ENCODE measurements at places on chromosomes 5 and 9. TPM values are rescaled to one million over a fixed set of nuclear protein-coding genes. Genes with fewer than 3 reads are reported as not detected.

- DNase-seq: no peak
Measured at GRCh38 chr9:515665-516064, 301.0 kb downstream of the DOCK8 start.

The ABHD17B gene
- total RNA-seq: 76.9 TPM

The GFM2 gene
- 49.2 TPM for total RNA-seq

The OR2K2 gene
- total RNA-seq: not detected

GRCh38 chr9:131788851-131789250 lies 49.0 kb upstream of the RAPGEF1 start:
- DNase-seq: no peak

The ARID3C gene
- total RNA-seq: 0.51 TPM

The IL5 gene
- not detected for total RNA-seq

The WNT8A gene
- not detected for total RNA-seq

The PCDHGA3 gene
- total RNA-seq: 1.2 TPM

DNA sequence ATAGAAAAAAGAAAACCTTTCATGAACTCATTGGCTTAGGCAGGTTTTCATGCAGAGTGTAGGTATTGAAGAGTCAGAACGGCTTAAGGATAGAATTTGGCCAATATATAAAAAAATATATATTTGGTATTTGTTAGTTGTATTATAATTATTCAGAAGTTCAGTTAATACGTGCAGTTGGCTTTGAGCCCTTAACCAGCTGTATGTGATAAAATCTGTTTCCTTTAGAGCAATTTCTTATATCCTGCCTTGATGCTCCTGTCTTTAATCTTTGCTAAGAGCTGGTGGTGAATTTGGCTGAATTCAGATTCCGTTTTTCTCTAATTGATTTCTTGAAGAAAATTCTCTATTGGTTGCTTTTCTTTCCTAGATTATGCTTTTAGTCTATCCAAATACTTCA lies 3.7 kb downstream of the ANXA1 start:
- DNase-seq: peak; percentile 46

The SPATA31E1 gene
- not detected for total RNA-seq

DNA sequence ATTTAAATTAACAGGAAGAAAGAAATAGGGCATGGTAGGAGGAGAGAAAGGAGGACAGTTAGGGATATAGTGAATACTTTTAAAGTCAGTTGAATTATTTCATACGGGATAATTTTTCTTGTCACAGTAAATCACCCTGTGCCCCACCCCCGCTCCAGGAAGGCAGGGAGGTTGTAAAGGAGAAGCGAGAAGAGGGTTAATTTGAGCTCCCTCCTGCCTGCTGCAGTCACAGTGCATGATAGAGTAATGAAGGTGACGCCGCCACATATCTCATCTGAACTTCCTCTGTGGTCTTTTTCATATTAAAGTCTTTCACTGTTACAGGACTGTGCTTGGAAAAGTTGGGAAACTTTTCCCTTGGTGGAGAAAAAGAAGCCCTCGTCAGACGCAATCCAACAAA lies 896 bp upstream of the PCSK5 start:
- no peak for DNase-seq

DNA sequence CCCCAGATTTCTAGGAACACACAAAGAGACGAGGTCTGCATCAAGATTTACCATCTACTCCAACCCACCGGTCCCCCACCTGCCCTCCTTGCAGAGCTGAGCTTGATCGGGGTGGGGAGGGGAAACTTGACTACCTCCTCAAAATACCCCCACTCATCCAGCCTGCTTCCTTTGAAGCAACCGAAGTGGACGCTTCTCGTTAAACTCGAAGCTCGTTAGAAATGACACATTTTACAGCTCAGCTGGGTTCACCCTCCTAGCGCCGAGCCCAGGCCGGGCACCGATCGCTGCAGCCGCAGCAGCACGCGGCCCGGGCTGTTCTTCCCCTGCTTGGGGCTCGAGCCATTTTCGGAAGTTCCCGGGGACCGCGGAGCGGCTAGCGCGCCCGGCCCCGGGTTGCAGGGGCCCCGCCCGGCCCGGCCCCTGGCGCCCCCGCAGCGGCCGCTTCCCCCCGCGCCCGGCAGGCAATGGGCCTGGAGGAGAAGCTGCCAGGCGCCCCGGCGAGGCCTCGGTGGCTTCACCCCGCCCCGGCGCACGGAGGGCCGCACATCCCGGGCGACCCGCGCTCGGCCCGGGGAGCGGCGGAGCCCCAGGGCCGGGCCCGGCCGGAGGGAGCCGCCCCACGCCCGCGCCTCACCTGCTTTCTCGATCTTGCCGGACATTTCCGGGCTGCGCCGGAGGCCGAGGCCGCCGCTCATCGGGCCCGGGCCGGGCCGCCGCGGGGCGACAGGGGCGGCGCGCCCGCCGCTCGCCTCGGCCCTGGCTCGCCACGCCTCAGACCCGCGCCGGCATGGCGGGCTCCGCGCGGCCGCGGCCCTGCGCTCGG lies 530 bp downstream of the RAPGEF1 start:
- DNase-seq: peak; percentile 44

DNA sequence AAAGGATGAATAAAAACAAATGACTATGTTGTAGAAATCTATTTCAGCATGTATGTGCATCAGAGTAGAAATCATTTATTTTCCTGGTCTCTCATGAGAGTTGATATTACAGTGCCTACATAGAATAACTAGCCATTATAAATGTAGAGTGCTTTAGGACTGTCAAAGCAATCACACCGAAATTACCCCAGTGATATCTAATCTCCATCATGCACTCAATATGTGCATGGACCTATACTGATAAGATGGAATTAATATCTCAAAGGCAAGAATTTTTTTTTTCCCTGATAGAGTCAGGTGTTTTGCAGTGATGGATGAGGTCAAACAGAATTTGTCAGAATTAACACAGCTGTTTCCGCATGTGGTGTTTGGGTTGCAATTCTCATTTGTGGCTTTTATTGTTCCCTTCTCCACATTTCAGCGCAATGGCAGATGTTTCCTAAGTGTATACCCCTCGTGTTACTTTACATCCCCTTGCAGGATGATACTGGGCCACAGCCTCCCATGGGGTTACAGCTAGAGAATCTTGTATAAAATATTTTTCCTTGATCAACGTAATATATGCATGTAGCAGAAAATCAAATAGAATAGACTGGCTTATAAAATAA lies 298.8 kb downstream of the RASEF start:
- DNase-seq: peak; percentile 35

DNA sequence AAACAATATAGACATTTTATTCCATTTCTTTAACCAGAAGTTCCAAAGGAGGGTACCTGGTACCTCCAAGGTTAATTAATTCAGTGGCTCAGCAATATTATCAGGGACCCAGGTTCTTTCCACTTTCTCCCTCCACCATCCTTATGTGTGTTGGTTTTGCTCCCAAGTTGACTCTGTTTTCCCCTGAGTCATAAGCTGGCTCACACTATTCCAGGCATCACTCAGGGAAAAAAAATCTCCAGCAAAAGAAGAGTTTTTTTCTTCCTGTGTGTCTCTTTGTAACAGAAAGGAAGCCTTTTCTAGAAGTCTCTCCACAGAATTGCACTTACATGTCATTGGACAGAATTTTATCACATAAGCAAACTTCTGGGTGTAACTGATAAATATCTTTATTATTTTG lies 31.2 kb upstream of the GALNT10 start:
- no peak for DNase-seq

DNA sequence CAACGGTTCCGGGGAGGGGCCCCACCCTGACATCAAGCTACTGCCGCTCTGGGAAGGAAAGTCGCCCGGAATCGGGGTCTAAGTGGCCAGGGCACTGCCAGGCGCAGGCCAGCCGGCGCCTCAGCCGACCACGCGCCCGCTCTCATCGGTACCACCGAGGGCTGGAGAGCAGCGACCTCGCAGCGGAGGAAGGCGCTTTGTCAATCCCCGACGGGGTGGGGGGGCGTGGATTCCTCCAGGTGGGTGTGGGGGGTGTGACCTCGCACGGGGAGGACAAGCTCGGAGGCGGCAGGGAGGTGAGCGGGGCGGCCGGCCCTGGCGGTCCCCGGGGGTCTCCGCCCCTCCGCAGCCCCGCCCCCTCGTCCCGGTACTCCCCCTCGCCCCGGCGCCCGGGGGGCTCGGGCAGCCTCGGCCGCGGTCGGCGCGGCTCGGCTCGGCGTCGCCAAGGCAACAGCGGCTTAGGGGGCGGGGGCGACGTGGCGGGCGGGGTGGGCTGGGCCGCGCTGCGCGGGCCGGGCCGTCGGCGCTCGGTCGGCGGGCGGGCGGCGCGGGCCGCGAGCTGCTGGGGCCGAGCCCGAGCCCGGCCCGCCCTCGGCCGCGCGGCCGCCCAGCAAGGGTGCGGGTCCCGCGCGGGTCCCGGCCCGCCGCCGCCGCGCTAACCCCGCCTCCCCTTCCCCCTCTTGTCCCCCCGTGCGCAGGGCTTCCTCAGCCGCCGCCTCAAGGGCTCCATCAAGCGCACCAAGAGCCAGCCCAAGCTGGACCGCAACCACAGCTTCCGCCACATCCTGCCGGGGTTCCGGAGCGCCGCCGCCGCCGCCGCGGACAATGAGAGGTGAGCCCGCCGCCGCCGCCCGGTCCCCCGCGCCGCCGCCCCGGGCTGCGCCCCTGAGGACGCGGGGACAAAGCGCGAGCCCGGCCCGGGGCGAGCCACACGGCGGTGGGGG lies 47.5 kb downstream of the DAB2IP start:
- peak; percentile 72 for DNase-seq

DNA sequence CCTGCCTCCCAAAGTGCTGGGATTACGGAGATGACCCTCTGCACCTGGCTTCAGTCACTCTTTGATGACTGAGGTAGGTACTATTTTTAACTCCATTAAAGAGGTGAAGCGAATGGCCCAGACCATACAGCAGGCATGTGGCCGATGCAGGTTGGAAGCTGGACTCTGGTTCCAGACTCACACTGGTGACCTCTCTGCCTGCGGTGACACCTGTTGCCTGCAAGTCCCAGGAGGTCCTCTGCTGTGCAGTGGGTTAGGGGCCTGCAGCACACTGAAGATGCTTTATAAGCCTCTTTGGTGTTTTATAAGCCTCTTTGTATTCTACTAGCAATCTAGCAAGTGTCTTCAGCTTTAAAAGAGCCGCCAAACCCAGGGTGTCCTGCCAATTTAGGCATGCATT lies 49.2 kb upstream of the PTCH1 start:
- no peak for DNase-seq

DNA sequence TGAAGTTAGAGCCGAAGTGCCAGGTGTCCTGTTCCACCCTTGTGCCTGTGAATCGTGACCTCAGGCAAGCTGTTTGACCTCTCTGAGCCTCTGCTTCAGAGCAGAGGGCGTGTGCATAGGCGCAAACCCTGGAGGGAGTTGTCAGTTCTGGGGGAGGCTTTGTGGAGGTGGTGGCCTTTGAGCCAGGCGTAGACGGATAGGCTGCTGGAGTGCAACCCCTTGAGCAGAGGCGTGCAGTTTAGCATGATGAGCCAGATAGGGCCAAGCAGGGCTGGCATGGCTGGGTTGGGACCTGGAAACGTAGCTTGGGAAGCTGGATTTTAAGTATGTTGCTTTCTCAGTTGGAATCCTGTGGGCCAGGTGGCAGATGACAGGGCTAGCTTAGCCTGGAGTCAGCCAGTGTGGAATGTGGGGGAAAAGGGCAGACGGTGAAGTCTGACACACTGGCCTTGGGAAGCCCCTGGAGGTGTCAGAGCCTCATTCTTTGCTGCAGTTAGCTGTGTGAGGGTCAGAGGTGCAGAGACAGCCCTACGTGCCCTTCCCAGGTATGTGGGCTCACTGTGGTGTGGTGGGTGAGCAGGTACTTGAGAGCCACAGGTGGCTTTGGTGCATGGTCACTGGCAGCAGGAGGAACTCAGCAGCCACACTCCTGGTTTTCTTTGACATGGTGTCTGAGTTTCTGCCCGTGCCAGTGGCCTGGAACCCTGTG lies 93.4 kb downstream of the DAB2IP start:
- no peak for DNase-seq

The PCDHGC4 gene
- 1.2 TPM for total RNA-seq

DNA sequence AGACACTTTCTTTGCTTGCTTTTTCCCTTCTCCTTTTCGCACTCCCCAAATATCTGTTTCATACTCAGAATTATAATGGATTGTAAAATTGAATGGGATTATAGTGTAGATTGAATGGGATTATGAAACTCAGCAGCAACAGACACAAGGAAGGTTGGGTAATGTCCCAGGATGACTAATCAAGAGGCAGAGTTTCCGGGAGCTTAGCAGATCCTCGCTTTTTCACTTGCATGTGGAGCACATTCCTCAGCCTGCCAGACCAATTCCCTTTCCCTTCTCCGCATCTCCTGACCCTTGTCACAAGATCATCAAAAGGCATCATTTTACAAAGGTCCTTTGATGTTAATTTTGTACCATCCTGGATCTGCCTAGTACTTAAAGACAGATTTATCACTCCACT lies 55.1 kb upstream of the SLC1A1 start:
- DNase-seq: peak; percentile 10

The TAF1L gene
- total RNA-seq: under 0.01 TPM

GRCh38 chr9:4375424-4376200 lies 75.7 kb upstream of the GLIS3 start:
- peak; percentile 68 for DNase-seq

- DNase-seq: no peak
Measured at GRCh38 chr9:11874414-11874813, 818.8 kb upstream of the TYRP1 start.

The SHB gene
- total RNA-seq: 32.8 TPM

GRCh38 chr9:71704796-71705195 lies 63.5 kb downstream of the CEMIP2 start:
- no peak for DNase-seq

GRCh38 chr5:101535626-101536025 lies 632.5 kb upstream of the ST8SIA4 start:
- no peak for DNase-seq

The GMCL2 gene
- total RNA-seq: not detected

DNA sequence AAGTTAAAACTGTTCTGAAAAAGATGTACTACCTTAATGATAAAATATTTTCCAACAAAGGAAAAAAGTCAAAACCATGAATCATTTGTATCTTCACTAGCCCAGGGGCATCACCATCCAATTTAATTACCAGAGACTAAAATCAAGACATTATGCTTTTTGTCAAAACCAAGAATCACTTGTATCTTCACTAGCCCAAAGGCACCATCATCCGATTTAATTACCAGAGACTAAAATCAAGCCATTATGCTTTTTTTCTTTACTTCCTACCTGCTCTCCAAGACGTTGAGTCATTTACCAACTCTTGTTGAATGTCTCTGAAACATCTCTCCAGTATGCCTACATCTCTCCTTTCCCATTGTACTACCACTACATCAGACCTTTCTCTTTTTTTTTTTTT lies 37.9 kb downstream of the FBXO38 start:
- no peak for DNase-seq

DNA sequence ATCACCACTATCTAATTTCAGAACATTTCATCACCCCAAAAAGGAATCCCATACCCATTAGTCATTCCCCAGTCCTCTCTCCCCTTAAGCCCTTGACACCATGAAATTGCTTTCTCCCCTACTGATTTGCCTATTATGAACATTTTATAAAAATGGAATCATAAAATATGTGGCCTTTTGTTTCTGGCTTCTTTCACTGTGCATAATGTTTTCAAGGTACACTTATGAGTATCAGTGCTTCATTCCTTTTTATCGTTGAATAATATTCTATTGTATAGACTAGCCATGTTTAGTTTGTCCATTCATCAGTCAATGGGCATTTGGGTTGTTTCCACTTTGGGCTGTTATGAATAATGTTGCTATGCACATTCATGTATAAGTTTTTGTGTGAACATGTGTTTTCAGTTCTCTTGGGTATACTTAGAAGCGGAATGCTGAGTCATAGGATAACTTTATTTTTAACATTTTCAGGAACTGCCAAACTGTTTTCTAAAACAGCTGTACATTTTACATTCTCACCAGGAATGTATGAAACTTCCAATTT lies 40.4 kb upstream of the FGF1 start:
- peak; percentile 83 for DNase-seq
